ENCODE measurements at places on chromosomes 5 and 9.

DNA sequence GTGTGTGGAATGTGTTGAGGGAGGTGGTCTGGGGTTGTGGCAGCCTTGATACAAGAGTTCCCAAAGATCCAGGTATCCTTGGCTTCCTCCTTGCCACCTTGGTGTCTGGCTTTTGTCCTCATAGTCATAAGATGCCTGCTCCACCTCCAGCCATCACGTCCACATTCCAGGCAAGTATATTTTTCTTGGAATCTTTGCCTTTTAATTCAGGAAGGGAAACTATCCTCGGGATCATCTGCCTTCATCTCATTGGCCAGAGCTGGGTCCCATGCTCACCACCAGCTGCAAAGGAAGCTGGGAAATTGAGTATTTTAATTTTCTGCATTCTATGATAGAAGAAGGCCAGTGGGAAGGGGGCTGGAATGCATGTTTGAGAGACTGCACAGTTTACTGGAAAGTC is 186.7 kb downstream of the C9orf50 start:
- no peak for DNase-seq

DNA sequence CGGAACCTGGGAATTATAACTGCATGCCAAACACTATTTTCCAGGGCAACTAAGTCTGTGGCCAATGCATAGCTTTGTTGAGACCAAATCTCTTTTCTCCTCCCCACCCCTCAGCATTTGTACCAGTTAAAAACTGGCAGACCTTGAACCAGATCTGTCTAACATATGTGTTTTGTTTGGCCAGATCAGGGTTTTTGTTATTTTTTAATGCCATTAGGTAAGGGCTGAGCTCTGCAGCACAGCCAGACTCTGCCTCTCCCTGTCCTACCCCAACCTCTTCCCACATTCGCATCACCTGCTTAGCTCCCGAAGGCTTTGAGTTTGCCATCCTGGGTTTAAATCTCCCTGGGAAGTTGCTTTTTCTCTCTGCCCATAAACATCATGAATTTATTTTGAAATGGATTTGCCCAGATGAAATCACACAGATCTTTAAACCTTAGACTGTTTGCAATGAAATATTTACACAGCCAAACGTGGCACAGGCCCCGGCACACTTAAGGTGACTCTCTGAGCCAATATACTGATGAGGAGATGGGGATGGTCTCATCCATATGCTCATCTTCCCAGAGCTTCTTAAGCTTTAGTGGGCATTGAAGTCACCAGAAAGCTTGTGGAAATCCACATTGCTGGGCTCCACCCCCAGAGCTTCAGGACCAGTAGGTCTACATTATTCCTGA is 54.0 kb upstream of the ALDH1B1 start:
- no peak for DNase-seq

GRCh38 chr9:76603448-76603895 is 144.5 kb downstream of the GCNT1 start:
- DNase-seq, result no peak

GRCh38 chr9:136729144-136729543 is 13.6 kb downstream of the LCN10 start:
- DNase-seq, result no peak

GRCh38 chr5:77282337-77283027 is 72.0 kb downstream of the PDE8B start:
- DNase-seq, result no peak

- no peak for DNase-seq
Observed at GRCh38 chr9:75448281-75448680, 360.0 kb downstream of the OSTF1 start.

GRCh38 chr5:144017119-144017518 is 153.3 kb downstream of the YIPF5 start:
- DNase-seq, result no peak

GRCh38 chr5:60458666-60459065 is 241.3 kb downstream of the DEPDC1B start:
- DNase-seq, result no peak

DNA sequence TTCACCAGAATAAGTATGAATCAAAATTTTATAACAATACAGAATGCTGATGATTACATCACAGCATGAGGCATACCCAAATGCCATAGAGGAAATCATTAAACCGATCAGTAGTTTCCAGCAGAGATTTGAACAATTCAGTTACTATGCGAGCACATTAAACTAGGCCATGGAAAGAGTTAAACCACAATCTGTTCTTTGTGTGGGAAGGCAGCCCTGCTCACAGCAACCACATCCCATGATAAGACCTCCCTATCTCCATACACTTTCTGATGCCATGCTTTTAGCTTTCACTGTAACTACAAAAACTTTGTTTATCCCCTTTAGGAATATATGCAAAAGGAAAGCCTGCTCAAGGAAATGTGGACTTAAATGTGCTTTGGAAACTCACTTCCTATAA is 4.5 kb downstream of the NFIB start:
- DNase-seq, result no peak

DNA sequence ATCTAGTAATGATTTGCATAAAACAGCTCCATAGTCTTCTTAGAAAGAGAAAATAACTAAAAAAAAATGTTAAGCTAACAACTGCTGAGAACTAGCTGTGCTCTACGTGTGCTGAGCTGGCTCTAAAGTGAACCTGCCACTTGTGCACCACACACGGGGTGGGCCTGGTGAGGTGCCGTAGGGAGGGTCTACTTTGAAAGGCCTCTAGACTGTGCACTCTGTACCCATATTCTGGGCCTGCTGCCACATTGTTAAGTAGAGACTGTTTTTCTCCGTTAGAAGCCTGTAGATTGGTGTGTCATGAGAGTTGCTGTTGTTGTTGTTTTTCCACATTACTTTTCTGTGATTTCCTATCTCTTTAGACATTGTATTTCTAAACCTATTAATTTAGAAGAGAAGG is 93.9 kb downstream of the CD180 start:
- no peak for DNase-seq

- no peak for DNase-seq
Observed at GRCh38 chr9:118088090-118088489, 383.9 kb downstream of the TLR4 start.

DNA sequence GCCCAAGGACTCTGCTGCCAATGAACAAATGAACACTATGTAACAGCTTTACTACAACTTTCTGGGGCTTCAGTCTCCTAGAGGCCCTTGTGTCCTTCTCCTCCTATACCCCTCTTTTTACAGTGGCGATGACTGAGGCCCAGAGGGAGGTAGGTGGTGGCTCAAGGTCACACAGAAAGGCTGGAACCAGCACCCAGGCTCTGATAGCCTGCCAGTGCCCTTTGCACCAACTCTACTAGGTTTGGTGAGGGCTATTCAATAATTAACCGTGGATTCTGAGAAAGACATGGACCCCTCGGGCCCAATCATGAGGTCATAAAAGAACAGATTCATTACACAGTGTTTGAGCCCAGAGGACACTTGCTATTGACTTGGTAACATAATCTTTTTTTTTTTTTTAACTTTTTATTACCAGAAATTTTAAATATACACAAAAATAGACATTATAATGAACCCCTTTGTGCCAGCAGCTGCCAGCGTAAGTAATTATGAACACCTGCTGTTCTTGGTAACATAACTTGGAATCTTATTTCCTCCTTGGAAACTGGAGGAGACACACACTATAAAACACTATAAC is 6.1 kb upstream of the ALDH1B1 start:
- no peak for DNase-seq

GRCh38 chr9:23258569-23258968 is 567.5 kb downstream of the ELAVL2 start:
- no peak for DNase-seq

DNA sequence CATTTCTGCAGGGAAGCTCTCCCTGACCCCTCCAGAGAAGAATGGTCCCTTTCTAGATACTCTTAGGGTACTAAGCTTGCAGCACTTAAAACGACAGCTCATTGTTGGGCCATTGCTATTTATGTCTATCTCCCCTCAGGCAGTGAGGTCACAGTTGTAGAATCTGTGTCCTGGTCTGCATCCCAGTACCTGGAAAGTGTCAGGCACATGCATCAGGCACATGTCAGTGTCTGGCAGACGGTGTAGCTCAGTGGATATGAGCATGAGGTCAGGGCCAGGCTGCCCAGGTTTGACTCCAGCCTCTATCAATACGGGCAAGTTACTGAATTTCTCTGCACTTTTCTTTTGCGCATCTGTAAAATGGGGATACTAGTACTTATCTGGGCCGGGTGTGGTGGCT is 22.2 kb upstream of the EEIG1 start:
- DNase-seq, result no peak

GRCh38 chr5:113354055-113354454 is 80.7 kb downstream of the TSSK1B start:
- no peak for DNase-seq

DNA sequence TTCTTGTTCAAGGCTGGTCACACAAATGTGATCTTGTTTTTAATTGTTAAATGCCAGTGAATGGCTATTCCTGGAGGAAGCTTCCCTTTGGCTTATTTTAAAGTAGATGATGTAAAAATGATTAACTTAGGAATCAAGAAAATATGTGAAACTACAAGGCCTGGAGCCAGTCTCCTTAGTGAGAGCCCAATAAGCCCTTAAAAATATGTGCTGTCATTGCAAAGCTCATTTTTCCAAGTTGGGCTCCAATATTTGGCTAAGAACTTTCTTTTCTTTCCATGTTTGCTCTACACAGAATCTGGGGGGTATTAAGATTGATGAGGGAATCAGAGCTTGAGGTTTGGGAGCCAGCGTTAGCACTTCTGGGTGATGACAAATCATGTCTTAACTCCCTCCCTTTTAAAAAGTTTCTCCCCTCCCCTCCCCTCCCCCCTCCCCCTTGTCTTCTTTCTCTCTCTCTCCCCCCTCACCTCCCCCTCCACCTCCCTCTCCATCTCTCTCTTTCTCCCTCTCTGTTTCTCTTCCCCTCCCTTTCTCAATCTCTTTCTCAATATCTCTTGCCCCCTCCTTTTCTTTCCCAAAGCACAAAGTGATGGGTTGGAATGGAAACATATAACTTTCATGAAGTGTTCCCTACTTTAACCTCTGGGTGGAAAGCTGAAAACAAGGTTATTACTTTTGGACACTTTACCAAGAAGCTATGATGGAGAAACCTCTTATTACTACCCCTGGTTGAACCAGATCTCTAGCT is 86.0 kb downstream of the FBXL7 start:
- no peak for DNase-seq

DNA sequence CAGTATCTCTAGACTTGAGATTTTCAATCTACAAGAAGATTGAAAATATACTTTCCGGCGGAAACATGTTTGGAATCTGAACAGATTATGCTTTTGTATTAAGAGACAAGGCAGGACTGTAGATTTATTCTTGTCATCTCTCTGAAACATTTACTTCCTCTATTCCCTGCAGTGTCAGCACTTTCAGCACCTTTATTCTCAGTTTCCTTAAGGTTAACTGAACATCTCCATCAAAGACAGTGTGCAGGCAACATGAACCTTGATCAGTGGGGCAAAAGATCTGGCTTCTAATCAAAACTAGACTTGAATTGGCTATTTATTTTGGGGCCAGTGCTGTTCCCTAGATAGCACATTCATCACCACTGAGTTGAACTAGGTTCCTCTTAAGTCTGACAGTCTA is 129.9 kb upstream of the HCN1 start:
- no peak for DNase-seq

DNA sequence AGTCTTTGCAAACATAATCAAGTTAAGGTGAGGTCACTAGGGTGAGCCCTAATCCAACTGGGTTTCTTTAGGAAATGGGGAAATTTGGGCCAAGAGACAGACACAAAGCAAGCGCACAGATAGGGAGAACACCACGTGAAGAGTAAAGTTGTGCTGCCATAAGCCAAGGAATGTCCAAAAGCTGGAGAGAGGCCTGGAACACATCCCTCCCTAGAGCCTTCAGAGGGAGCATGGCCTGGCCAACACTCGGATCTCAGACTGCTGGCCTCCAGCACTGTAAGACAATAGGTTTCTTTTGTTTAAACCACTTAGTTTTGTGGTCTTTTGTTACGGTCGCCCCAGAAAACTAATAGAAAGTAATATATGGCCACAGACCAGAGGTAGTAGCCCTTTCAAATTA is 8.1 kb upstream of the ROR2 start:
- DNase-seq, result no peak

DNA sequence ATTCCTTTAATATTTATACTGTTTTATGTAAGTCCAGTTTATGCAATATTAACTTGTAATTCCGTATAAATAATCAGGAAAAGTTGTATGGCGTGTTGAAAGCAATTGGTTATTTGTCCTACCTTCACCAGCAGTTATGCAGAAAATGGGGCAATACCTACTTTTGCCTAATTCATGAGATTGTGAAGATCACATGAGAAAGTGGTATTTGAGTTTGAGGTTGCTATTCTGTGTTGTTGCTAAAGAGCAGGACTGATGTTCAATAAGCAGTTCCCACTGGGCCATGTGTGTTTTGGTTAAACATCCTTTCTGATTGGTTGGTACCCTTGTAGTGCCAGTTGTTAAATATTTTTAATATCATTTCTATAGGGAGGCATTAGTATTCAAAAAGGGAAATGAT is 3.2 kb downstream of the TGFBR1 start:
- DNase-seq, result no peak

GRCh38 chr5:59184769-59185168 is 601.9 kb downstream of the RAB3C start:
- no peak for DNase-seq

- DNase-seq, result no peak
Observed at GRCh38 chr9:12846035-12846434, 71.2 kb downstream of the LURAP1L start.

GRCh38 chr5:159242656-159243055 is 20.4 kb upstream of the UBLCP1 start:
- no peak for DNase-seq

DNA sequence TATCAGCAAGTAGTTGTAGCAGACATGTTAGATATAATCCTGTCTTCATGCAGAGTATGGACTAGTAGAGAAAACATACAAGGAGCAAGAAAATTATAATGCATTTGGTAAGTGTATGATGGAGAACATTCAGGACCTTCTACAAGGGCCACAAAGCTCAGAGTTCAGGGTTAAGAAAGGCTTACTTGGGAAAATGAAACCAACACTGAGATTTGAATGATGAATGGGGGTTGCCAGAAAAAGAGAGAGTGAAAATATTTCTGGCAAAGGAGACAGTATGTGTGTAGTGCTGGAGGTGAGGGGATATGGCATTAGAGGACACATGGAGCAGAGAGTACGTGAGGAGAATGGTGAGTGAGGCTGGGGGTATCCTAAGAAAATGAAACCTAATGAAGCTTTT is 169.8 kb upstream of the STK32A start:
- no peak for DNase-seq

DNA sequence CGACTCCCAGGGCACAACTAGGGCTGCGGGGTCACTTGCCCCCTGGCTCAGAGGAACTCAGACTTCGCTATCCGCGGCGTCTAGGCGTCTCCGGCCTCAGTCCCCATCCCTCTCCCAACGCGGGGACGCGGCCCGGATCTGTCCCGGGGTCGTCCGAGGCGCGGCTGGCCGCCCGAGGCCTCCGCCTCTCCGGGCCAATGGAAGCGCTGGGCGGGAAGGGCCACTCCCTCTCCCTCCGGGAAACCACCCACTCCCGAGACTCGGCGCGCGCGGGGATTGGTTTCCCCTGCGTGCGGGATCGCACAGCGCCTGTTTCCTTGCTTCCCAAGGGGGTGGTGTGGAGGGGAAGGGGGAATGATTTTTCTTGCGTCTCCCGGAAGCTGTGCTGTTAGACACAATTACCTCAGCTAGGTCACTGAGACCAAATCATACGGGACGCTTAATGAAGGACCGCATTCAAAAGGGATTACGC is 38.3 kb downstream of the NR2F1 start:
- no peak for DNase-seq

GRCh38 chr5:31641575-31641974 is 2.6 kb downstream of the PDZD2 start:
- DNase-seq, result no peak

GRCh38 chr9:27771803-27772545 is 198.7 kb upstream of the C9orf72 start:
- no peak for DNase-seq

- no peak for DNase-seq
Observed at GRCh38 chr5:14598225-14598624, 16.6 kb downstream of the OTULINL start.
